Activated effector memory CD4-positive, alpha-beta T cell treated with Interleukin-2 at 50 U/mL for 16 hours (primary cell): ENCODE measurements at places on chromosomes 4 and X.

GRCh38 chr4:7518871-7519637 is 84.3 kb upstream of the PSAPL1 start:
- DNase-seq, result no peak

DNA sequence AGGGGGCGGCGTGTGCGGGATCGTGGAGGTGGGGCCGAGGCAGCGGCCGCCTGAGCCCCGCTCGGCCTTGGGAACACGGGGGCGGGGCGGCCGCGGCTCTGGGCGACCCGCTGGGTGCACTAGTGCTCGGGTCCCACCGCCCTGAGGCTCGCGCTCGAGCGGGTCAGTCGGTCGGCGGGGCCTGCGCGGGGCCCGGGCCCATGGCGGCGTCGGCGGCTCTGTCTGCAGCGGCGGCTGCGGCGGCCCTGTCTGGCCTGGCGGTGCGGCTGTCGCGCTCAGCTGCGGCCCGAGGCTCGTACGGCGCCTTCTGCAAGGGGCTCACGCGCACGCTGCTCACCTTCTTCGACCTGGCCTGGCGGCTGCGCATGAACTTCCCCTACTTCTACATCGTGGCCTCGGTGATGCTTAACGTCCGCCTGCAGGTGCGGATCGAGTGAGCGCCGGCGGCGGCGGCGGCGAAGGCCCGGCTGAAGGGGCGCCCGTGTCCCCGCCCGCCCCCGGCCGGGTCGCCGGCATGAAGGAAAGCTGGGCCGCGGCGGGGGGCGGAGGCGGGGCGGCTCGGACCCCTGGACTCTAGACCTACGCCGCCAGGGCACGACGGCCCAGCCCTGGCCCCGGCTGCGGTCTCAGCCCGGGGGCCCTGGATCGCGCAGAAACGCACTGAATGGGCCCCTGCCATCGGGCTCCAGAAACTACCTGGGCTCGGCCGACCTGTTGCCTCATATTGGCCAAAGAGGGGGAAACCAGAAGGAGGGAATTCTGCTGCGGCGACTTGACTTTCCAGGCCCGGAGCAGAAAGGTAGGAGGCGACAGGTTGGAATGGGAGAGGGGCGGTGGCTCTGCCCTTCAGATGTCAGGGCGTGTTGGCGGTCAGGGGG is at the start of gene SMIM10L2A:
TSS of gene SMIM10L2A (plus strand) at position 13 of the 878 bp plus-strand sequence. CDS start at position 201, 188 bp downstream.
- DNase-seq, result no peak

GRCh38 chrX:106999002-106999975 is 723 bp downstream of the MORC4 start:
- DNase-seq, result peak; percentile 31

DNA sequence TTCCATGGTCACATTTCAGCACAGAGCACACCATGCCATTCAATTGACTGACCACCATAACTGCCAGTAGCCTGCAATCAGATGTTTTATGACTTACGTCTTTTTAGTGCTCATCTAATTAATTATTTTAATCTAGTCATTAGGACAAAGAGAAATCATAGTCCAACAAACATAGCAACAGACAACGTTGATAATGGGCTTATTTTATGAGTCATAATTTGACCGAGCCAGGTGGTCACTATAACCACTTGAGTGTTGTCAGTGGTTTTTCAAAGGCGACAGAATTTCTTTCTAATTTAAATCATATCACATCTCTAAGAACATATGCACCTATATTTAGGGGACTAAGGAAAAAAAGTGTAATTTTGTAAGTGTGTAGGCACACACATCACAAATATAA is 1.9 kb downstream of the SEC24D start:
- no peak for DNase-seq

DNA sequence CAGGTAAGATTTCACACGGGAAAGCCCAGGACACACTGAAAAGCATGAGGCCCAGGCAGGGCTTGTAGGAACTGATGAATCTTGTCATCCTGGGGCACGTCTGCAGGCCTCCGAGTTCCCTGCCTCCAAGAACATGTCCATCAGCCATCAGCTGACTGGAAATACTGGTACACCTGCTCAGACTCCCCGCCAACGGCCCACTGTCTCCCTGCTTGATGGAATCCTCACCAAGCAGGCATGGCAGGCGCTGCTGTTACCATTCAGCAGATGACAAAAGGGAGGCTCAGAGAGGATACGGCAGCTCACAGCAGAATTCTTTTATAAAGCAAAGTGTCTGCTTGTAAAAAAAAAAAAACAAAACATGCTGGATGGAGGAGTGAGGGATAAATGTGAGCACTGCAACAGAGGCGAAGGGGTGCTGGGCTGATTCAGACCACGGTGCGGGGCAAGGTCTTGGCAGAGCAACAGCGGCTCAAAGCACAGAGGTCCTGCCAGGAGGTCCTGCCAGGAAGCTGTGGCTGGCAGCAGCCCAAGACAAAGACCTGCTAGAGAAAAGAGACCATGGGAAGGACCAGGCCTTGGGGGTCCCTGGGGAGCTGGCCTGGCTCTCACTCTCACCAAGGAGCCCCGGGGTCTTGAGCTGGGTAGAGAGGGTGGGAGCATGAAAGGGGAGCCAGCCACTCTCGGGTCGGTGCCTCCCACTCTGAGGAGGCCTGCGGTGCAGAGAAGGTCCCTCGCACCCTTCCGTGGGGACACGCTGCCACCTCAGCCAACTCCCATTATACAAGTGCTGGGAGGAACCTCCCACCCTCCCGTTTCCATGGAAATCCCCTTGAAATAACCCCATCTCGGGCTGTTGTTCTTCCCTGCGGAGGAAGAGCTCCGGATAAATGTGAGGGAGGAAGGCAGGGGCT is 25.6 kb downstream of the PPP2R2C start:
- no peak for DNase-seq

GRCh38 chrX:16665089-16665488 is 15.1 kb downstream of the S100G start:
- DNase-seq, result no peak

DNA sequence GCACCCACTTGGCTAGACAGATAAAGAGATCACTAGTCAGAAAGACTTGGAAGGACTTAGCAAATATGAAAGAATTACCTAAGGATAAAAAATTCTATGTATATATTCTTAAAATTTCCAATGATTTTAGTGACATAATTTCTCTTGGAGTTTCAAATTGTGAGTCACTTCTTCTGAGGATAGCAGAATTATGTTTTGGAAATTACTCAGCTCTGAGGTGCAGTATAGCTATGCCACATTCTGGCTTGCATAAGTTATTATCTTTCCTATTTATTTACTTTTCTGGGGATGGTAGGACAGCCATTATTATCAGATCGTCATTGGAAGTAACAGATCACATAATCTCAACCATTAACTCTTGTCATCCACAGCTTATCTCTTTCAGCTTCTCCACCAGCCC is 853.5 kb downstream of the TRIML1 start:
- no peak for DNase-seq

- DNase-seq, result no peak
These were observed 1.7 kb downstream of the FBXL5 start for GRCh38 chr4:15653420-15653819.

DNA sequence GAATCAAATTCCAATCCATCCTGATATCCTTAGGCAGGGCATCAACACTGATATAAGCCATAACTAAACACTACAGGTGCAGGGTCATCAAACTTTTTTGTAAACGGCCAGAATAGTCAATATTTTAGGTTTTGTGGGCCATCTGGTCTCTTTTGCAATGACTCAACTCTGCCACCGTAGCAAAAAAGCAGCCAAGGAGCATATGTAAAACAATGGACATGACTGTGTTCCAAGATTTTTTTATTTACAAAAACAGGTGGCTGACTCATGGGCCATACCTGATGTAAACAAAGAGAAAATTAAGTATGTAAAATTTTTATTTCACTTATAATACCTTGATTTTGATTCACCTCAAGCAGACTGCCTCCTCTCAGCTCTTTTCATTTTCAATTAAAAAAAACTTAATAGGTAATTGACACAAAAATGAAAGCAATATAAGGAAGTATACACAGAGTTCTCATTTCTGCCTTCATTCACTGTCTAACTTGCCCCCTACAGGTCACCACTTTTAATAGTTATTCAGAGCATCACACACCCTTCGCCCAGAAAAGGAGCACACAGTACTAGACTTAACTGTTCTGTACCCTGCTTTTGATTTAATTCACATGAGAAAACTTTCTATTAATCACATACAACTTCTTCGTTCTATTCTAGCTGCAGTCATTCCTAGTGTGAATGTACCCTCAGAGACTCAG is 35.3 kb upstream of the GPM6B start:
- no peak for DNase-seq

DNA sequence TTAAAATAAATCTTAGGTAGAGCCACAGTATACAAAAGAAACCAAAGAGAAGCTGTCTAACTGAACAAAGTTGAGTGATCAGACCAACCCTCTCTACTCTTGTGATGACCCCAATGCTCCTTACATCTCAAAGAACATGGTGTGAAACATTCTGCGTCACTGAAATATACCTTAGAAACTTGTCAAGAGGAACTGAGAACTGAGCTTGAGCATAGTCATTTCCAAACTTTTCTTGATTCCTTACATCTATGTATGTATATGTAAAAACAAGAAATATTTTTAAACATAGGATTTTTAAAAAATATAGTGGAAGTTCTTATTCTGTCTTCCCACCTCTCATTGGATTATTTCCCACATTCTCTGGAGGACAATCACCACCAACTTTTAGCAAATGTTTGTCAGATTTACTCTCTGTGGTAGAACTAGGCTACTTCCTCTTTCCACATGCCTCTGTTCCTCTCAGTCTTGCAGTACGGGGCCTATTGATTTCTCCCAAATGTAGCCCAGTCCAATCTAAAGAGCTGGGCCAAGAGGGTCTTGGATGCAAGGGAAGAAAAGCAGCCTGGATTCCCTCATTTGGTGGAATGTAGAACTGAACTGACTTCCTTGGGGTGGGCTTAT is 98.2 kb upstream of the HHIP start:
- no peak for DNase-seq

DNA sequence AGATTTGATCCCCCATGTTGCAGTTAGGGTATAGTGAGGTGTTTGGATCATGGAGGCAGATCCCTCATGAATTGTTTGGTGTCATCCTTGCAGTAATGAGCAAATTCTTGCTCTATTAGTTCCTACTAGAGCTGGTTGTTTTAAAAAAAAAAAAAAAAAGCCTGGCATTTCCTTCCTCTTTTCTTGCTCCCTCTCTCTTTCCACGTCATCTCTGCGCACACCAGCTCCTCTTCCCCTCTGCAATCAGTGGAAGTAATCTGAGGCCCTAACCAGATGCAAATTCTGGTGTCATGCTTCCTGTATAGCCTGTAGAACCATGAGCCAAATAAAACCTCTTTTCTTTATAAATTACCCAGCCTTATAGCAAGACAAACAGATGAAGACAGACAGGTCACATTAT is 24.5 kb downstream of the WDR17 start:
- DNase-seq, result no peak

GRCh38 chrX:74506317-74507115 is 85.2 kb downstream of the SLC16A2 start:
- DNase-seq, result no peak

DNA sequence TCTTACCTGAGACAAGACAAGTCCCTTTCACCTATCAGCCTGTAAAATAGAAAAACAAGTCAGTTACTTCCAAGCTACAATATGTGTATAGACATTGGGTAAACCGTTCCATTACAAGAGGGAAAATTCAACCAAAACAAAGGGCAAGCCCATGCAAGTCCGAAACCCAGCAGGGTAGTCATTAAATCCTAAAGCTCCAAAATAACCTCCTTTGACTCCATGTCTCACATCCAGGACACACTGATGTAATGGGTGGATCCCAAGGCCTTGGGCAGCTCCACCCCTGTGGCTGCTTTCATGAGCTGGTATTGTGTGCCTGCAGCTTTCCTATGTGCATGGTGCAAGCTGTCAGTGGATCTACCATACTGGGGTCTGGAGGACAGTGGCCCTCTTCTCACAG is 14.7 kb upstream of the FAM47B start:
- DNase-seq, result no peak

GRCh38 chr4:76673362-76673761 is 224.6 kb downstream of the SOWAHB start:
- DNase-seq, result no peak

GRCh38 chr4:163672751-163673150 is 178.3 kb downstream of the TMA16 start:
- DNase-seq, result no peak

- no peak for DNase-seq
These were observed 58.2 kb downstream of the WDR17 start for GRCh38 chr4:176123710-176124407.

- DNase-seq, result no peak
These were observed 34.3 kb downstream of the MSX1 start for GRCh38 chr4:4893721-4894120.

- DNase-seq, result no peak
These were observed 201.0 kb upstream of the STK26 start for GRCh38 chrX:131821945-131822622.

GRCh38 chrX:39896951-39897740 is 200.6 kb downstream of the BCOR start:
- no peak for DNase-seq

- no peak for DNase-seq
These were observed 116.8 kb downstream of the SMIM20 start for GRCh38 chr4:26030780-26031179.

DNA sequence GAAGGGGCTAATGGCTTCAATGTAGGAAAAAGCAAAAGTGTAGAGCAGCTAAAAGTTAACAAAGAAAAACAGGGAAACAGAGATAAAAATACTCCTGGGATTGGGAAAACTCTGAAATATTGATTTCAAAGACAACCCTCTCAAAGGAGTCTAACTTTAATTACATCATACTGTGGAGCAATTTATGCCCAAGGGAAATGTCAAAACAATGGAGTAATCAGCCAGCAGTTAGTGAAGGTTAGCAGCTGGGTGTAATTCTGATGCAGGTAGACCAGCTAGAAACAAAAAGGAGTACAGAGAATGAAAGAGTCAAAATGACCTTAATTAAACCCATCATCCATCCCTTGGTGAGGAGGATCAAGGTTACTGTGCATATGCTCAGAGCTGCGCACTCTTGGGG is 169.0 kb downstream of the ADAM29 start:
- DNase-seq, result no peak

GRCh38 chr4:76017056-76017686 is 6.1 kb downstream of the CXCL10 start:
- DNase-seq, result no peak

DNA sequence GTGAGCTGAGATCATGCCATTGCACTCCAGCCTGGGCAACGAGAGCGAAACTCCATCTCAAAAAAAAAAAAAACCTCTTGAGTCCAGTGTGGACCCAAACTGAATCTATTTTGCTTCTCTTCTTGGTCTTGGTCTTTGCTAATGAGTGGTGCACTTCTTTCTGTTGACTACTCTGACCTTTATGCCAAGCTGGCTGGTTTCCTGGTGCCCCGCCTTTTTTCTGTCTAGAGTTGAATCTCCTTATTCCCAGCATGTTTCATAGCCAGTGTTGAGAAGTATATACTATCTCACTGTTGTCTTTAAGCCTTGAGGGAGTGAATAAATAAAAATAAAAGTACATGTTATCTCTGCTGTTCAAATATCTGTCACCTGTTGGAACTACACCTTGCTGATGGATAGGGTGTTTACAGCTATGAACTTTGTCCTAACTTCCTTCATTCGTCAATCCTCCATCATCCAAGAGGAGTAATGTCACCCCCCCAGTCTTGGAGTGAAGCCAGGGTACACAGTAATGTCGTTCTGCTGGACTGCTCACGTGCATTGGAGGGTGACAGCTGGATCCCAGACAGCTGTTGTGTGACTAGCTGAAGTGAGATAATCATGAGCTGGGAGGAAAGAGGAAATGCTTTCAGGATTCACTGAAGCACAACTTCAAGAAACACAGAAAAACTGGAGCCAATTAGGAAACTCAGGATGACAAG is 99.3 kb upstream of the PRKG2 start:
- no peak for DNase-seq

GRCh38 chr4:58048491-58048890 is 938.3 kb upstream of the IGFBP7 start:
- no peak for DNase-seq
